LoVo (cell line): ENCODE measurements at places on chromosomes 6 and 20.
A peak's percentile ranks its signal among the peaks of the same experiment; 100 is the strongest.

GRCh38 chr6:15264902-15265761, 19.3 kb downstream of the JARID2 start:
- no peak for DNase-seq

- DNase-seq = no peak
These were observed 107.2 kb downstream of the AGPAT4 start for GRCh38 chr6:161166677-161167076.

DNA sequence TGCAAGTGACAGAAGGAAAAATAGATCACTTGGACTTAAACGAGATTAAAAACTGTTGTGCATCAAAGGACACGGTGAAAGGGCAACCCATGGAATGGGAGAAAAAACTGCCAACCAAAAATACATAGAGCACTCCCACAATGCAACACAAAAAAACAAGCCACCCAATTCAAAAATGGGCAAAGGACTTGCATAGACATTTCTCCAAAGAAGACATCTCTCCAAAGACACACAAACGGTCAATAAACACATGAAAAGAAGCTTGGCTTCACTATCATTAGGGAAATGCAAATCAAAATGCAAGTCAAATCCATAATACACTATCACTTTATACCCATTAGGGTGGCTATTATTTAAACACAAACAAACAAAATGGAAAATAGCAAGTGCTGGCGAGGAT, 45.0 kb downstream of the PXDC1 start:
- DNase-seq = no peak

- no peak for DNase-seq
These were observed 120.5 kb downstream of the RFX6 start for GRCh38 chr6:116997496-116997895.

DNA sequence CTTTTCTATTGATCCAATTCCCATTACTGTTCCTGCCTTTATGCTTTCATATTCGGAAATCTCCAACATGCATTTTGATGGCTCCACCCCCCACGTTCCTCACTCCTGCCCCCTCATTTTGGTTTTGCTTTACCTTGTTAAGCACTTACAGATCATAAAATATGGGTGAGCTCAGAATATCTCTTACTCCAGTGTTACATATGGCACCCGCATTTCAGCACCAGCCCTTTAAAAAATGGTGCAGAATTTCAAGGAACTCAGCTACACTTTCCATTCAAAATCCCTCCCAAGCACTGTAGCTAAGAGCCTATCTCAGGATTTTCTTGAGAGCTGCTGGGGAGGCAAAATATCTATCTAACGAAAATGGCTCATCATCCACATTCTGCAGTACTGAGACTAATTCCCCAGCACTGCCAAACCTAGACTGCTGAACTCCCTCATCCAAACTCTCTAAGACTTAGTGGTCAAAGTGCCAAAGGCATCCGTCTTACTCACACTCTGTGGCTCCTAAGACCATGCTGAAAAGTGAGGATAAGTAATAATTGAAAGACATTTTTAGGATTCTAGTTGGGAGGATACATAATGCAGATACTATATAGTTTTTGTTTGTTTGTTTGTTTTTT, 7.8 kb downstream of the SGK1 start:
- no peak for DNase-seq

- no peak for DNase-seq
These were observed 63.3 kb downstream of the SNAP25 start for GRCh38 chr20:10281911-10282310.

DNA sequence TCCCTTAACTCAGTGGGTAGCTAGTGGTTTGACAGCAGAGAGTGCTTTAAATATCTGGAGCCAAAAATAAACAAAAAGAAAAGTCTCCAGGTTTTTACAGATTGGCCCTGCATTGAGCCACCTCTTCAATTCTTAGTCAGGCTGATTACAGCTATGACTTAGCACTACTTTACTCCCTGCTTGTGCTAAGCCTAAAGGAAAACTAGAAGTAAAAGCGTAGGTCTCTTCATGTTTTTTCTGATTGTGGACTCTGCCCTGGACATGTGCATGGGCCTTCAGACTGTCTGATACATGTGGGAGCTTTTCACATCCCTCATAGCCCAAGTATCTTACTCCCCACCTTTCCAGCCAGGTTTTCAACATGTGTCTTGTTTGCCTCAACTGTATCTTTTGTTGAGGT, 33.3 kb downstream of the KPNA5 start:
- no peak for DNase-seq

GRCh38 chr6:135617222-135617621, 119.7 kb upstream of the AHI1 start:
- DNase-seq = no peak

DNA sequence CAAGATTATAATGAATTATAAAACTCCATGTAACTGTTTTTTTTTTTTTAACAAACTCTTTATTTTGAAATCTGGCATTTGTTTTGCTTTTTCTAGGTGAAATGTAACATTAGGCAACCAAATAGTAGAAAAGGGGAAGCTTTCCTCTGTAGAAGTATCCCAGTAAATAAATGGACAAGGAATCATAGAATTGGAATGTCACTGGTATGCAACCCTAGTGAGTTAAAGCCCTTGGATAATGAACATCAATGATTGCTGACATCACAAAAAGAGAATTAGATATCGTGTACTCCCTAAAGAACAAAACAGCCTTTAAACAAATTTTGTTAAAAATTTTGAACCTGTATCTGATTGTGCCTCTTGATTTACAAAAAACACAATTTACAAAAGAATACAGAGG, 93.9 kb upstream of the OGFRL1 start:
- DNase-seq = no peak

GRCh38 chr6:82711105-82711827, 347.6 kb downstream of the TPBG start:
- no peak for DNase-seq

GRCh38 chr20:45059022-45059728, 41.8 kb downstream of the KCNS1 start:
- no peak for DNase-seq

- DNase-seq = no peak
These were observed 109.4 kb upstream of the GRIK2 start for GRCh38 chr6:101284131-101284530.

DNA sequence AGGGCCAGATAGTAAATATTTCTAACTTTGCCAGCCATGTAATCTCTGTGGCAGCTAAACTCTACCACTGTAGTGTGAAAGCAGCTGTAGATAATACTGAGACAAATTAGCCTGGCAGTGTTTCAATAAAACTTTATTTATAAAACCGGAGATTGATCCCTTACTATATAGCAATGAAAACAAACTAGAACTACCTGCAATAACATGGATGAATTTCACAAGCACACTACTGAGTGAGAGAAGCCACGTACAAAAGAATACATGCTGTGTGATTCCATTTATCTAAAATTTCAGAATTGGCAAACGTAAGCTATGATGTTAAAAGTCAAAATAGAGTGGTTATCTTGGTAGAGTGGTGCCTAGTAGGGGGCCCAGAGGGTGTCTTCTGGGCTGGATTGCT, 198.7 kb upstream of the SGK1 start:
- no peak for DNase-seq

GRCh38 chr6:144678844-144679243, 393.7 kb downstream of the UTRN start:
- DNase-seq = no peak

DNA sequence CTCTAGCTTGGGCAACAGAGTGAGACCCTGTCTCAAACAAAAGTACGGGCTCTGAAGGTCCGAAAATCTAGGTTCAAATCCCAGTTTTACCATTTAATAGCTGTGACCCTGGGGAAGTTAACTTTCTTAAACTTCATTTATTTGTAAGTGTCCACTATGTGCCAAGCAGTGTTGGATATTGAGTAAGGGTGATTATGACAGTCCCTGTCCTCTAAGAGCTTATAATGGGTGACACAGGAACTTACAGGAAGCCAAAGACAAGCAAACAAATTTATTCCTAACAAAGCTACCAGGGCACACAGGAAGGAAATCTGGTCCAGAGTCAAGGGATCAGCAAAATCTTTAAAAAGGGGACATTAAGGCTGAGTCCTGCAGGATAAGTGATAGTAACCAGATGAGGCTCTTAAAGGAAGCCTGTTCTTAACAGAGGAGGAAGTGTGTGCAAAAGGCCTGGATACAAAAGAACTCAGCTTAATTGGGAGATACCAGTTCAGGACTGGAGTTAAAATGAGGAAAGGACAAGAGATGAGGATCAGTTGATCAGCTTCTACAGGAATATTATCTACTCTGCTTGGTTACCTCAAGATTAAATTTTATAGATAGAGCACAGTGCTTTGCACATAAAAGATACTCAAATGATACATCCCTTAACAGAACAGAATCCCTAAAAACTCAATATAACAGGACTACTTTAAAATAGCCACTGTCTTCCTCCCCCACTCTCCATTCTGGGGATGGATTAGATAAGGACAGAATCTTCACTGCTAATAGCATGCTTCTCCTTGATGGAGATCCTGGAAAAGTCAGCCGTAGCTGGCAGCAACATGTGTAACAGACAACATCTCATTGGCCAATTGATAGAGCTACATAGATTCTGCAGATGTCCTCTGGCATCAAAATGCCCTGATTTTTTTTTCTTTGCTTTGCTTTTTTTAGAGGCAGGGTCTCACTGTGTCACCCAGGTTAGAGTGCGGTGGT, 6.1 kb downstream of the SNX3 start:
- DNase-seq = no peak

GRCh38 chr20:54123587-54124180, 50.1 kb downstream of the CYP24A1 start:
- peak; percentile 97 for DNase-seq

DNA sequence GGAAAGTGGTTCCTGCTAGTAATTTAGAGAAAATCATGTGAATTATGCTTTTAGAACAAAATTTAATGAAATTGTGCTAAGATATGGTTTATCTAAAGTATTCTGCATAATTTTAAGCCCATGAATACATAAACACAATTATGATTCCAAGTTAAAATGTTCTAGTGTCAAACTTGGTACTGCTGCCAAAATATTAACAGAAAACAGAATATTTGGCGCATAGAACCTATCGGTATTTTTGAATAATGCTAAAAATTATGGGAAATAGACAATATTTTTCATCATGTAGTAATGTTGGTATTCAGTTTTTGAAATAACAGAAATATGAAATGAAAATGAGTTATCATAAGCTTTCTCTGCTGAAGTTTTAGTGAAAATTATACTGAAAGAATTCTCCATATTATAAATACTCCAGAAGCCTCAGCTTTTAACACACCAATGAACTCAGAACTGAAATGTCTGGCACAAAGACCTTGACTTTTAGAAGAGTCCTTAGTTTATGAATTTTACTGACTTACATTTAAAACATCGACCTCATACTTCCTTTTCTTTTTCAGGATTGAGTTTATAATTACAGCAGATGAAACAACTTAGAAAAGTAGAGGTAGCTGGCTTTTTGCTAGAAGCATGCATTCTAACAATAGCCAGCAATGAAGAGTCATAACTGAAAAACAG, 1192.3 kb upstream of the GJE1 start:
- no peak for DNase-seq

- DNase-seq = no peak
These were observed 22.5 kb downstream of the CUL9 start for GRCh38 chr6:43204271-43205105.

- no peak for DNase-seq
These were observed 262.0 kb downstream of the HIVEP2 start for GRCh38 chr6:142682985-142683384.

GRCh38 chr20:18191306-18191705, 53.6 kb downstream of the KAT14 start:
- DNase-seq = no peak

- DNase-seq = no peak
These were observed 691.9 kb downstream of the RFPL4B start for GRCh38 chr6:113039005-113039404.

- no peak for DNase-seq
These were observed 72.3 kb upstream of the CCN2 start for GRCh38 chr6:132023490-132023889.
